Amniotic stem cell (primary cell): ENCODE measurements at places on chromosomes 4 and X.

- no peak for DNase-seq
Observed at GRCh38 chr4:61245069-61245714, 45.1 kb downstream of the ADGRL3 start.

DNA sequence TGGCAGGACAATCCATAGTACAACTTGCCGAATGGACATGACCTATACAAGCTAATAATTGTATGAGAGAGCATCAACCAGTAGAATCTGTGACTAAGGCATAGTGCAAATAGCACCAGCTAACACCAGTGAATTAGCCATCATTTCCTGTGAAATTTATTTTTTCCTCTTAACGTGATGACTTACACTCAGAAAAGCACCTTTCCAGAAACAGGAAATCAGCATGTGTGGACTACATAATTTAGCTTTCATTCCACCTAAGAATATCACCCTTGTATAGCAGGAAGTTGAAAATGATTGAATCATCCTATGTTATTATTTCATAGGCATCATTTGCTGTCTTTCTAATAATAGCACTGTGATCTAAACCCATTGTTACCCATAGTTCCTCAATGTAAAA is 1393.4 kb upstream of the PCDH7 start:
- no peak for DNase-seq

DNA sequence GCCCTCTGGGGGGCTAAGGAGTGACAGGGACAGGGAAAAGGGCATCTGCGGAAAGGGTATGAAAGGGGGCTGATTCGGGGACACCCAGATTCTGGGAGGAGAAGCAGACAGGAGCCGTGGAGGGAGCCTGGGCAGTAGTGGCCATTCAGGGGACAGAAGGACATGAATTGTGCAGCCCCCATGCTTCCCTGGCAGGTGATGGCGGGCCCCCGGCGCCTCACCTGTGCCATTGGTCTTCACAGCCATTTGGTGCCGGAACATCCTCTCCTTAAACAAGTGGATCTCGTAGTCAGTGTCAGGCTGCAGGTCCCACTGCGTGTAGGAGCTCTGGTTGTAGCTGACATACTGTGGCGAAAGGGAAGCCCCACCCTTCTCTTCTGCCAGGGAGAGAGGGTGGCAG is 21.9 kb downstream of the L1CAM start:
- DNase-seq = no peak

DNA sequence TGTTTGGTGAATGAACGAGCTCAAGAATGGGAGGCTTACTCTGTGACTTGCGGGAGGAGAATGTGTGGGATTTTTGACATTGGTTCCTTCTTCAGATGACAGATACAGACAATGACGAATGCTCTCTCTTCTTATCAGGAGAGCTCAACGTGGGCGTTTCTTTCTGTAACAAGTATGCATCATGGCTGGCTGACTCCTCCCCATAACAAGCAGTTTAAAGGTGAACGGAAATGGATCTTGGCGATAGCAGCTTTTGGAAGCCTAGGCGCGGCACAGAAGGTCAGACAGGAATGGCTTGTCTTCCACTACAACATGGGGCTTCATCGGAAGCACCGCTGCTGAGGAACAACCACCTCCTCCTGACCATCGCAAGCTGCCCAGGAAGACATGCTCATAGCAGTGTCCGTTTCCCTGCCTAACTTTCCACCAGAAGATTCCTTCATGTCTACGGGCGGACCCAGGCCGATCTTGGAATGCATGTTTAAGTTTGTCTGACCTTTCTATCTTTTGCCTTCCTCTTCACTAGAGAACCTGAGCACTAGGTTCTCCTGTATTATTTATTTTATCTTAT is 18.3 kb upstream of the ACSL1 start:
- no peak for DNase-seq

DNA sequence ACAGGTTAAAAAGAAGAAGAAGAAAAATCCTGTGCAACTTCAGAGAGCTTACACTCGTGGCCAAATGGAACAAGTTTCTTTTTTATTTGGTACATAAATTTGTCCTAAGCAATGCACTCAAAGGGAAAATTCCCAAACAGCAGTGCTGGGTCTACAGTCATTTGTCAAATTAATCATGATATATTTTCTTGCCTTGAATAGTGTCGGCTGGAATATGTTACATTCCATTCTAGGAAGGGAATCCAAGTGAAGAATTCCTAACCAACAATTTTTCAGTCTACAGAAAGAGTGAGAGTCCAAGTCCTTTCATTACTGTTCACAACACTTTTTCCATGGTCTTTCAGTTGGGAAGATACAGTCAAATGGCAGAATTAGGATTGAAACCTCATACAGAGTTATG is 63.9 kb downstream of the HAND2 start:
- no peak for DNase-seq

GRCh38 chr4:81142744-81143143 is 72.3 kb downstream of the PRKG2 start:
- DNase-seq = no peak

DNA sequence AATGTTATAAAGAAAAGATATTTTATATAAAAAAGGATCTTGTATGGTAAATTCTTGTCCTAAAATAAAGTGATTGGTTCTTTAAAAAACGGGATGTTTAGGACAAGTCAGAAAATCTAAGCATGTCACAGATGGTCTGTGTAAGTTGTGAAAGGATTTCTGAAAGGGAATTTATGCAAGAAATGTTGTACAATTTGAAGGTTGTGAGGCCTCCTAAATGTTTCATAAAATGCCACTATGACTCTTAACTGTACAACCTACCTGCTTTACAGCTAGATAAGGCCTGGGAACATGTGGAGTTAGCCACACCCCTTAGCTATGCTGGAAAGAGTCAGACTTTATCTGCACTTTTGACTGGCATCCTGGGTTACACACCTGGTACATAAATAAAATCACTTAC is 951.5 kb upstream of the POU3F4 start:
- DNase-seq = no peak

DNA sequence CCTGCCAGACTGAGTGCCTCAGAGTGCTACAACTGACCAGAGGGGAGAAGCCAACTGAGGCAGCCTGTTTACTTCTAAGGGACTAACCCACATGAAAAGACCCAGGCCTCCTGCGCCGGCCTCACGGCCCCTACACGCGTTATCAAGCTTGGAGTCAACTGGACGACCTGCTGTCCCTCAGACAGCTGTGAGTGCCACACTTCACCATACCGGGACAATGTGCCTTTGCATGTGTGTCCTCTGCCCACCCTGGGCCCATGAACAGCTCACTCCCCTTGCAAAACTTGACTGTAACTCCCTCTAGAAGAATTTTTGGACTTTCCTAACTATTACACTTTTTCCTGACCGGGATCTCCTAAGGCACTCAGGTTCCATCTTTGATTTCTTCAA is 1.8 kb downstream of the NOP14 start:
- no peak for DNase-seq

DNA sequence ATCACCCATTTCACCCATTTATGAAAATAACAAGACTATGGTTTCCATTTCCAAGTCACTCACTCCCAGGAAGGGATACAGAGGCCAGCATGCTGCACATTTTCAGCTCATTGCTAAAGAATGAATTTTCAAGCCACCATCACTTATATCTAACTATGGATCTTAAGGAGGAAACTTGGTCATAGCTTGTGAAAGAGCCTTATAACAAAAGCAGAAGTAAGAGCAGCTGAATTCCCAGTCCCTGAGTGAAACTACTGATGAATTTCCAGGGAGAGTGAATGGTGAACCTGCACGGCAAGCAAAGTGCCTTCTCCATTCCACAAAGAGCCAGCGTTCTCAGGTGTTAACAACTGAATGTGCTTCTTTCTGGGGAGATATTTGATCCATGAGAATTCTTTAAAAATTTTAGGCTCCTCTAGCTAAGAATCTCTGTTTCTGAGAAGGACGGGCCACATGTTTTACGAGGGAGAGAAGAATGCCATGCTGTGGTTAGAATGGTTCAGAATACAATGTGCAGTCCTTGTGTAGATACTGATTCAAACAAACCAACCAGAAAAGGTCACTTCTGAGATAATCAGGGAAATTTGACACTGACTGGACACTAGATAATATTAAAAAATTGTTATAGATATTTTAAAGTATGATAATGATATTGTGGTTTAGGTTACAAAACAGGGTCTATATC is 24.0 kb downstream of the BTC start:
- DNase-seq = no peak

DNA sequence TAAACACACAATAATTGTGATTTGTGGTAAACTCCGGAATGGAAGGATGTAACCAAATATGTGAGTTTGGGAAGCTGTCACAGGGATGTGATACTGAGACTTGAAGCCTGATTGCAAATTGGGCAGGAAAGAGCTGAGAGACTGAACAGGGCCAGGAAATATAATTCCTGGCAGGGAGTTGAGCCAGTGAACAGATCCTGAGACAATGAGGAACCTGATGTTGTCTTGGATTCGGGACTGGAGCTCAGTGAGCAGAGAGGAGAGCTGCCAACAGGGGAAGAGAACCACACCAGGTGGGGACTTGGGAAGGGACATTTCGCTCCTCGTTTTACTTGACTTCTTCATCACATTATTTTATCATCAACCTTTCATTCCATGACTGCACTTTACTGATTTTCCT is 386.0 kb downstream of the TLL1 start:
- no peak for DNase-seq

DNA sequence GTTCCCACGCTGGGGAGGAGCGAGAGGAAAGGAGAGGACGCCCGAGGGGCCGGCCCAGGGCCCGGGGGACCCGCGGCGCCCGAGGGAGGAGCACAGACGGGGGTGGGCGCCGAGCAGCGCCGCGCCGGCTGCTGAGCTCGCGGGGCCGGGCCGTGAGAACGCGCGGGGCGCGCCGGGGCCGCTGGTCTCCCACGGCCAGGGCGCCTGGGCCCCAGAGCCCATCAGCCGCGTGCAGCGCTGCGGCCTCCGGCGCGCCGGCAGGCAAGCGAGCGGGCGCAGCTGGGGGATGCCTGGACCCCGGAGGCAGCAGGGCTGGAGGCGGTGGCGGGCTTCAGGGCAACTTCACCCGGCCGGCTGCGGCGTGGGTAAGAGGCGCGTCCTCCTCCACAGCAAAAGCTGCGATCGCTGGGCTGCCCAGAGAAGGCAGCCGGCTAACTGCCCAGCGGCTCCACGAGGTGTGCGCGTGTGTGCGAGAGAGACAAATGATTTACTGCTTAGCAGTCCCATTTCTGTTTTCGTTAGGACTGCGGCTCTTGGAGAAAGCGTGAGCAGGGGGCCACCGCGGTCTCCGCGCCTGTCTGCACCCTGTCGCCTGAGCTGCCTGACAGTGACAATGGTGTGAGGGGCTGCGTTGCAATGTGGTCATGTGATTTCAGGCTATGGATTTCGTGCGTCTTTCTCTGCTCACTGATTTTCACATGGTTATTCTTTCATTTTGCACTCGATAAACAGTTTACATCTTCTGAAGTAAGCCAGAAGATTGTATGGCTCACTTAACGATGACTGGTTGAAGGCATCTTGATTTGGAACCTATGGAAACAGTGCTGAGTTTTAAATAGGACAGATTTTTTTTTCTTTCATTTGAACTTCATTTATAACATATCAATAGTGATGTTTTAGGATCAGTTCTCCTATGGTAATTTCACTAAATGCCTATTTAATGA is 1.2 kb downstream of the GUCY1A1 start:
- no peak for DNase-seq

DNA sequence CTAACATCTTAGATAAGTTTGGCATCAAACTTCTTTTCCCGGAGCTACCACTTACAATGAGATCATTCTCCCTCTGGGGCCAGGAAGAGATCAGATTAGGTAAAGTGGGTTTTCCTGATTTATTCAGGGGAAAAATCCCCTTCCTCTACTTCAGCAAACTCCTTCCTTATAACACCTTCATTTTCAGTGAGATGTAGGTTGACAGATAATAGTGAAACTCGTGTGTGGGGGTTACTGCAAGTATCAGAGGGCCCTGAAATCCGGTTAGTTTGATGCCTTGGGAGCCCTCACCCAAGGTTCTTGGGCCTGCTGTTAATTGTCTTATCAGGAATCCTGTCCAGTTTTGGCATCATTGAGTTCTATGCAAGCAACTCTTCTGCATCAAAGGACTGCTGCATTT is 10.8 kb downstream of the FTHL17 start:
- no peak for DNase-seq

- no peak for DNase-seq
Observed at GRCh38 chr4:32142075-32142474, 1421.9 kb downstream of the PCDH7 start.

GRCh38 chr4:169715826-169716225 is 41.9 kb downstream of the HPF1 start:
- DNase-seq = no peak

DNA sequence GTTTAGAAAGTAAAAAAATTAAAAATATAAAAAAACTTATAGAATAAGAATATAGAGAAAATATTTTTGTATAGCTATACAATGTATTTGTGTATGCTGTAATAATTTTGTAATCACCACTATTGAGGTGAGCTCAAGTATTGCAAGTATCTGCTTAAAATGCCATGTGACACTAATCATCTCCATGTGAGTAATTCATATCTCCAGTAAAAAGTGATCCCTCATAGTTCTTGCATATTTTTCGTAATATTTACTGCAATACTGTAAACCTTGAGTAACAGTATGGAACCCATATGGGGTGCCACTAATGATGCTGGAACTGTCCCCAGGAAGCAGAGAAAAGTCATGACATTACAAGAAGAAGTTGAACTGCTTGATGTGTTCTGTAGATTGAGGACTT is 43.2 kb upstream of the HUWE1 start:
- no peak for DNase-seq

DNA sequence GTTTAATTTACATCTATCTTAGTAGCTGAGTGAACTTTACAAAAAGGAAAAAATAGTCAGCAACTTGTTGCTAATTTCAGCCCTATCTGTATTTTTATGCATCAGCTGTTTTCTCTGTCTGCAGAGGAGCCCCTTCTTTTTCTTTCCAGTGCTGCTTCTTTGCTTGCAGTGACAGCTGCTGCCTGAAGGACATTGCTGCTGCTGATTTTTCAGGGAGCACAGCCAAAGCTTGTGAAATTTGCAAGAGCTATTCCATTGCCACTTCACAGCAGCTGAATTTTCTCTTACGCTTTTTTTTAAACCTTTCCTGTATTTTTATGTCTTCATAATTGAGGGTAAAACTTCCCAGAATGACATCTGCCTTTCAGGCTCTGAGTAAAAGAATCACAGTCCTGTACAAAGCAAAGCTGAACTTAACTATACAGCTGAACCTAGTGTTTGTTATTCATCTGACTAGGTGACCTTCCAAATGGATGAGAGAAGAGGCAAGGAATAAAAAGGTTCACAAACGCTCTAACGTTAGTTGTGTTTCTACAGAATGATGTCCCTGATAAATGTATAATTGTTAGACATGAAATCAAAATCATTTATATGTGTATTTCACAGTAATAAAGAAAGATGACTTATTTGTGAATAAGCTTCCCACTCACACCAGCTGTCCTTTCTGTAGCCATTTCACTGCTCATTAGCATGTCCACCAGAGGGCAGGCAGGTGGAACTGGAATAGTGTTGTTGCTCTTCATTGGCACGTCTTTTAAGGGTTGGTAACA is 541.4 kb downstream of the ADGRL3 start:
- DNase-seq = no peak

- DNase-seq = no peak
Observed at GRCh38 chr4:177191586-177191985, 118.1 kb upstream of the NEIL3 start.

GRCh38 chr4:183455431-183456195 is 11.2 kb downstream of the CDKN2AIP start:
- DNase-seq = no peak
